Adrenal gland (tissue), 19 donors: ENCODE measurements at places on chromosomes 13 and 19. TPM values are rescaled to one million over a fixed set of nuclear protein-coding genes. Genes with fewer than 3 reads are reported as not detected.

Gene PVR
- total RNA-seq = 47.3 TPM

DNA sequence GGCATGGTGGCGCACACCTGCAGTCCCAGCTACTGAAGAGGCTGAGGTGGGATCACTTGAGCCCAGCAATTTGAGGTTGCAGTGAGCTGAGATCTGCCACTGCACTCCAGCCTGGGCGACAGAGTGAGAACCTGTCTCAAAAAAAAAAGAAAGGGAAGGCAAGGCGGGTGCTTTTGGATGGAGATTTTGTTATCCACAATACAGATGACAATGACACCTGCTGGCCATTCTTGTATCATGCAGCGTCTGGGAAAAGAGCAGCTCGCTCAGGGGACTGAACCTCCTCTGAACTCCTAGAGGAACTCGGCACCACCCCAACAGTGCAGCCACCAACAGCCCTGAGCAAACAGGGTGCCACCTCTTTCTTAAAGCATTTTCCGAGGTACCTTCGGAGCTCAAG lies 22.8 kb downstream of the HAUS8 start:
- no peaks in the 10 kb centered on the region for H3K27me3 ChIP-seq
- DNase-seq = peak; percentile 67
- H3K4me3 ChIP-seq = no peak overlapping the region

Gene POSTN
- 3.2 TPM for total RNA-seq

GRCh38 chr13:29339386-29340272 lies 255.9 kb downstream of the SLC7A1 start:
- H3K4me1 ChIP-seq = no peaks in the 10 kb centered on the region
- no peaks in the 10 kb centered on the region for H3K27me3 ChIP-seq
- no peak for DNase-seq
- H3K4me3 ChIP-seq = no peak overlapping the region
- H3K27ac ChIP-seq = no peak overlapping the region

Gene ZNF100
- 12.3 TPM for total RNA-seq

- no peaks in the 10 kb centered on the region for H3K36me3 ChIP-seq
- DNase-seq = peak; percentile 70
- peaks cover 18% of the 10 kb centered on the region for H3K4me1 ChIP-seq
- no peak overlapping the region for H3K4me3 ChIP-seq
Measured at GRCh38 chr19:29806098-29806866, 5.5 kb upstream of the CCNE1 start.

Gene ZNF667
- total RNA-seq = 12.6 TPM

Gene TMIGD2
- total RNA-seq = not detected

DNA sequence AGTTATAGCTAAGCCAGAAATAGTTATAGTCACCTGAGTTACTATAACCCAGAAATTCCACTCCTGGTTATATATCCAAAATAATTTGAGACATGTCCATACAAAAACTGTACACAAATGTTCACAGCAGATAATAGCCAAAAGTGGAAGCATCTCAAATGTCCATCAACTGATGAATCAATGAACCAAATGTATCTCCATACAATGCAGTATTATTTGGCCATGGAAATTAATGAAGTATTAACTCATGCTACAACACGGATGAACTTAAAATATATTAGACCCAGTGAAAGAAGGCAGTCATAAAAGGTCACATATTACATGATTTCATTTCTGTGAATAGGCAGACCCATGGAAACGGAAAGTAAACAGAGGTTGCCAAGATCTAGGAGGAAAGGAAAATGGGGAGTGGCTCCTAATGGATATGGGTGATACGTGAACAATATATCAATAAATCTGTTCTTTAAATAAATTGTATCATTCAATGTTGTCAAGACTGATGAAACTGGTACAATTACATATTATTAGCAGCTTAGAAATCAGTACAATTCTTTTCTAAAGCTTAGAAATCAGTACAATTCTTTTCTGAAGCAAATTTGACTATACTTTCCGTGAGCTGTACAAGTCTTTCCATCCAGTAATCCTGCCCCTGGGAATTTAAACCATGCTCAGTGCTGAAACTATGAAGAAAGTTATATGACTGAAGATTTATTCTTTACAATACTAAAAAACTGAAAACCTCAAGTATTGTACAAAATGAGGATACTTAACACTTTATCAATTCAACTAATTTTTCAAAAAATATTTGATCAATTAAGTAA lies 47.0 kb upstream of the DIAPH3 start:
- no peaks in the 10 kb centered on the region for H3K27me3 ChIP-seq
- DNase-seq = no peak
- no peaks in the 10 kb centered on the region for H3K36me3 ChIP-seq
- no peaks in the 10 kb centered on the region for H3K4me1 ChIP-seq
- no peak overlapping the region for H3K27ac ChIP-seq
- H3K4me3 ChIP-seq = no peak overlapping the region

DNA sequence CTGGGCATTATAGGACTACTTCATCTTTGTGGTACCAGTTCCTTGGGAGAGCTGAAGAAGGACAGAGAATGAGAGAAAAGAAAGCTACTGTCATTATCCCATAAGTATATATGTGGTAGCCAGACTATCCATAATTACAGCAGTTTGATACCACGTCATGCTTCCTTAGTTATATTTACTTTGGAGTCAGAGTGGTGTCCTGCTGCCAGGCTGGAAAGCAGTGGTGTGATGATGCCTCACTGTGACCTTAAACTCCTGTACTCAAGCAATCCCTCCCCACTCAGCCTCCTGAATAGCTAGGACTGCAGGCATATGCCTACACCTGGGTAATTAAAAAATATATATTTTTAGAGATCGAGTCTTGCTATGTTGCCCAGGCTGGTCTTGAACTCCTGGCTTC lies 57.8 kb downstream of the WTIP start:
- H3K27me3 ChIP-seq = peaks cover 4% of the 10 kb centered on the region
- H3K4me3 ChIP-seq = no peak overlapping the region
- no peaks in the 10 kb centered on the region for H3K4me1 ChIP-seq
- H3K27ac ChIP-seq = no peak overlapping the region

DNA sequence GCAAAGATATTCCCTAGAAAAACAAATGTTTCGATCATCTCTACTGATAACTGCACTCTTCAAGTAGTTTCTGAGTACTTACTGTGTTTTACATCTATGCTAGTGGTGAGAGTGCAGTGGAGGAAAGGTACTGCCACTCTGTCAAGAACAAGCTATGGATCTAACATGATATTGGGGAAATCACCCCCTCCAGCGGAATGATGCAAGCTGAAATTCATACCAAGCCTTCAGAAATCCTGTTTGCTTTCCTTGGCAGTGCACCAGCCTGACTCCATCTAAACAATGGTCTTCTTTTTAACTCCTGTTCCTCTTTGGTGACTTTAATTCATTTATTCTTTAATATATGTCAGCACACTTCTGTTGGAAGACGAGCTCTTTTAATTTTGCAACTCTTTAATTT lies 238.0 kb downstream of the PCDH9 start:
- H3K4me3 ChIP-seq = no peak overlapping the region
- DNase-seq = no peak
- H3K27ac ChIP-seq = no peak overlapping the region
- H3K36me3 ChIP-seq = no peaks in the 10 kb centered on the region
- H3K27me3 ChIP-seq = no peaks in the 10 kb centered on the region
- peaks cover 8% of the 10 kb centered on the region for H3K4me1 ChIP-seq

Gene CFAP97D2
- total RNA-seq = not detected

- H3K27me3 ChIP-seq = no peaks in the 10 kb centered on the region
- H3K27ac ChIP-seq = no peak overlapping the region
- no peak for DNase-seq
- H3K36me3 ChIP-seq = no peaks in the 10 kb centered on the region
- H3K4me1 ChIP-seq = no peaks in the 10 kb centered on the region
Measured at GRCh38 chr19:58261968-58262921, 16.5 kb upstream of the ZNF8 start.

DNA sequence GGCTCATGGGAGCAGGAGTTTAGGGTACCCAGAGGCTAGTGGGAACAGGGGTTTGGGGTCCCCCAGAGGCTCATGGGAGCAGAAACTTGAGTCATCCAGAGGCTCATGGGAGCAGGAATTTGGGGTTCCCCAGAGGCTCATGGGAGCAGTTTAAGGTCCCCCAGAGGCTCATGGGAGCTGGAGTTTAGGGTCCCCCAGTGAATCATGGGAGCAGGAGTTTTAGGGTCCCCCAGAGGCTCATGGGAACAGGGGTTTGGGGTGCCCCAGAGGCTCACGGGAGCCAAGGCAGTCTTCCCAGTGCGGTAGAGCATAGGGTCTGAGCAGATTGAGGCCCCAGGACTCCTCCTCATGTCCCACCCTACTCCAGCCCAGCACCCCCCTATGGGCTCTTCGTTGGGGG lies 8.6 kb upstream of the FLT3LG start:
- no peaks in the 10 kb centered on the region for H3K36me3 ChIP-seq
- no peak overlapping the region for H3K4me3 ChIP-seq
- no peak overlapping the region for H3K27ac ChIP-seq
- DNase-seq = no peak
- no peaks in the 10 kb centered on the region for H3K4me1 ChIP-seq

DNA sequence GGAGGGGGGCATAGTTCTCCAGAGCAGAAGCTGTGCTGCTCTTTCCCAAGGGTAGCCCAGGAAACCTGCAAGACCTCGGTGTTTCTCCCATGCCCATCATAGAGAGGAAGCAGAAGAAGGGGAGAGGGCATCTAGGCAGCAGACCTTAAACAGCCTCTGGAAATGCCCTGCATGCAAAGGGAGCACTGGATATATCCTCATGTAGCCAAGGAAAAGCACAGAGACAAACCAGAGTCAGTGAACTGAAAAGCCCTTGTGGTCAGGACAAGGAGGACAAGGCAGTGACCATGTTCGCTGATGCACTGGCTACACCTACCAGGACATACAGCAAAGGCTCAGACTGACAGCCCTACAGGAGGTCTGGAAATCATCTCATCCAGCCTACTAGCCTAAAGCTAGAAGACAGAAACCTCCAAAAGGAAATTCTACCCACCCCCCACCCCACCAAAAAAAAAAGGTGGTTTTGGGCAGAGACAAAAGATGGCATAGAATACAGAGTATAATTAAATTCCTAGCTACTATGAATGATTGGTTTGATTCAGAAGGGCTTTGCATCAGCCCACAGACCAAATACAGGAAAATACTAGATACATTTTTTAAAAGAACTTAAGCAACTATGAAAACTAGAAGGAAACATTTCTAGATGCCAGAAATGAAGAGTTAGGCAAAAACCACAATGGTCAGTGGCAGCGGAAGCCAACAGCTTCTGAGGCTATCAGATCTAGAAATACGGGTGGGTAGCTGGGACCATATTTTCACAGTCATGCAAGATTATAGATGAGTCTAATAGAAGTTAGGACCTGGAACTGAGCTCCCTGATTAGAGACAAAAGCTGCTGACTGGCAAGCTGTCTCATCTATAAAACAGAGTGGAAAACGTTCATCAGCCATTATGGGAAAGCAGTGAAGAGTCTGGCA lies 4.4 kb upstream of the TBC1D4 start:
- DNase-seq = no peak
- H3K4me3 ChIP-seq = no peak overlapping the region
- no peaks in the 10 kb centered on the region for H3K27me3 ChIP-seq
- H3K36me3 ChIP-seq = no peaks in the 10 kb centered on the region
- H3K27ac ChIP-seq = no peak overlapping the region
- H3K4me1 ChIP-seq = peaks cover 20% of the 10 kb centered on the region

DNA sequence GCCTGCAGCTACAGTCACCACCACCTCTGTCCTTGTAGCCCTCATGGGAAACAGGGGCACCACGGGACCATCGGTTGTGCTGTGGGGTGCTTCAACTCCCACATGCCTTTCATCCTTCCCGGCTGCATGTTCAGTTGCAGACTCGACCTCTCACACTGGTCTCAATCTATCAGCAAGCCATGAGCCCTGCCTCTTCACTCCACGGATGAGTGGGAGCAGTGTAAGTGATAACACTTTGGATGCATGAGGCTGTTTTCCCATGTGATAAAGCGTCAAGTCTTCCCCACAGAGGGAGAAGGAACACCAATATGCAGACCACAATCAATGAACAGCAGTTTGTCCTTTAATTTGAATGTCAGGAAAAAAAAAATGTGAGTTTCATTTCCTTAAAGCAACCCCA lies 12.2 kb downstream of the SERP2 start:
- no peaks in the 10 kb centered on the region for H3K27me3 ChIP-seq
- no peaks in the 10 kb centered on the region for H3K36me3 ChIP-seq
- no peaks in the 10 kb centered on the region for H3K4me1 ChIP-seq
- no peak overlapping the region for H3K4me3 ChIP-seq
- no peak overlapping the region for H3K27ac ChIP-seq
- DNase-seq = no peak

DNA sequence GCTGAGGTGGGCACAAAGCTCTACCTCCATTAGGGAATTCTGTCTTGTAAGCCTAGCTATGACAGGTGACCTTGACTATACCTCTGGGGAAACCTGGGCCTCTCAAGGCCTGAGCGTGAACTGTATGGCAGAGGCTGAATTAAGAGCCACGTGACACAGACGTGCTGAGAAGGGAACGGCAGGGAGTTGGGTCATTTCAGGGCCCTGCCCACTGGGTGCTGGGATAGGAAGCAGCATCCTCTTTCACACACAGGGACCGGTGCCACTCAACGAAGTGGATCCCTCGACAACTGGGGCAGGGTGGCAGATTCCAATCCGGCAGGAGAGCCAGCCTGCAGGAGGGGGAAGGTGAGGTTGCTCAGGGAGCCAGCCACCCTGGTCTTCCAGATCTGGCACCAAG lies 9.2 kb downstream of the ASF1B start:
- H3K27me3 ChIP-seq = no peaks in the 10 kb centered on the region
- H3K4me3 ChIP-seq = no peak overlapping the region
- H3K36me3 ChIP-seq = no peaks in the 10 kb centered on the region
- H3K4me1 ChIP-seq = peaks cover 27% of the 10 kb centered on the region
- peak overlapping the region; percentile 73 for H3K27ac ChIP-seq
- peak; percentile 72 for DNase-seq

DNA sequence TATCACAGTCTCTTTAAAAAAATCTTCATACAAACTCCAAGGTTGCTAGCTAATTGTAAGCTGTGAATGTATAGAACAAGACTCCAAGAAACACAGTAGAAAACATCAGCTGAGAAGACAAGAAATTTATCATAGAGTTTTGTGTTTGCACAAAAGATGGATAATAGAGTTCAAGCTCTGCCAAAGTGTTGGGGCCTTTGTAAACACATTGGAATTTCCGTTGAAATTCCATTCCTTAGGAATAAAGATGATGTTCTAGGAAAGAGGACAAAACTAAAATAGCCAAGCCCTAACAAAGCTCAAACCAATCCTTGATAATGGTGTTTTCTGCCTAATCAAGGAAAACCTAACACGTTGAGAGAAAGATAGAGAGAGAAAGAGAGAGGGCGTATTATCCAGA lies 20.6 kb downstream of the LRRC63 start:
- H3K36me3 ChIP-seq = no peaks in the 10 kb centered on the region
- DNase-seq = no peak
- no peaks in the 10 kb centered on the region for H3K4me1 ChIP-seq
- no peak overlapping the region for H3K27ac ChIP-seq
- no peaks in the 10 kb centered on the region for H3K27me3 ChIP-seq
- H3K4me3 ChIP-seq = no peak overlapping the region

DNA sequence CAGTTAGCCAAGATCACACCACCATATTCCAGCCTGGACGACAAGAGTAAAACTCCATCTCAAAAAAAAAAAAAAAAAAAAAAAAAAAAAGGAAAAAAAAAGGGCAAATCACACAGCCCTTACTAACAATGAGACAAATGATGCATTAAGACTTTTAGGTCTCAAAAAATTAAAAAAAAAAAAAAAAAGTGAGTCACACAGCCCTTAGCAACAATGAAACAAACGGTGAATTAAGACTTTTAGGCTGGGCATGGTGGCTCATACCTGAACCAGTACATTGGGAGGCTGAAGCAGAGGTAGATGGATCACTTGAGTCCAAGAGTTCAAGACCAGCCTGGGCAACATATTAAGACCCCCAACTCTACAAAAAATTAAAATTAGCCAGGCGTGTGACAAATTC lies 32.4 kb upstream of the EIF3G start:
- no peaks in the 10 kb centered on the region for H3K4me1 ChIP-seq
- H3K4me3 ChIP-seq = no peak overlapping the region
- peaks cover 86% of the 10 kb centered on the region for H3K36me3 ChIP-seq
- no peaks in the 10 kb centered on the region for H3K27me3 ChIP-seq
- no peak overlapping the region for H3K27ac ChIP-seq
